ENCODE measurements at places on chromosomes 4 and X. TPM values are rescaled to one million over a fixed set of nuclear protein-coding genes. Genes with fewer than 3 reads are reported as not detected.

Gene GABRE
- 43.3 TPM for total RNA-seq

Gene L1CAM
- 0.13 TPM for total RNA-seq

Gene RPA4
- total RNA-seq, result 0.79 TPM

Gene MAGED4B
- total RNA-seq, result 3.5 TPM

Gene P2RY4
- total RNA-seq, result not detected

Gene WDR17
- total RNA-seq, result 0.93 TPM

Gene G3BP2
- total RNA-seq, result 130 TPM

Gene AFF2
- total RNA-seq, result 0.40 TPM

Gene LUZP4
- total RNA-seq, result not detected

Gene FHIP1A
- total RNA-seq, result under 0.01 TPM
